ENCODE measurements at places on chromosomes 6 and 20.

- DNase-seq = no peak
Measured at GRCh38 chr20:49674383-49675352, 39.0 kb downstream of the B4GALT5 start.

- no peak for DNase-seq
Measured at GRCh38 chr6:118319894-118320649, 228.0 kb upstream of the PLN start.

DNA sequence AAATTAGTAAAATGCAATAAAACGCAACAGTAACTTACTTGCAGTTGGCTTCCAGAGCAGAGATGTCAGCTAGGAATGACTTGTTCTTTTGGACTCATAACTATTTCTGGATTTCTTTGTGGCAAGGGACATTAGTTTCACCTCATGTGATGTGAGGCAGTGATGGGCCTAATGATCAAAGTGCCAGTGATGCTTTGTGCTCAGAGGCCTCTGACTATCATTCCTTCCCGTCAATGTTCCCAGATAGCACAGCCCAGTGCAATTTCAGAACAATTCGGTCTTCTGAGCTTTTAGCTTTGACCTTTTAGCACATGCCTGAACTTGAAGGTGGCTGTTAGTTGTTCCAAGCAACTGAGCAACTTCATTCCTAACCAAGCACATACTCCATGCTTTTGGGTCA, 596.8 kb downstream of the TFAP2B start:
- DNase-seq = no peak

- no peak for DNase-seq
Measured at GRCh38 chr6:134740027-134740373, 209.9 kb downstream of the ALDH8A1 start.

DNA sequence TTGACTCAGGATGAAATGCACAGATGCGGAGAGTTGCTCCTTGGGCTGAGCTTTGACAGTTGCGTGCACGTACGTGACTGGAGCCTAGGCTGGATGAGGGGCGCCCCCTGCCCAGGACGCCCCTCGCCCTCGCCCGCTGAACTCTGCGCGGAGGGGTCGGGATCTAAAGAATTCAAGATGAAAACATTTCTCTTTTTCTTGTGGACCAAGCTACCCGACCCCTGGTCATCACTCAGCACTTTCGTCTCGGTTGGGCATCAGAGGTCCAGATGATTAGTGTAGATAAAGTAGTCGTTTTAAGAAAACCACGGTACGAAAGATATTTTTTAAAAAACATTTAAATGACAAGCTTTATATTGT, 700 bp downstream of the DTD1 start:
- no peak for DNase-seq

Data from Calu3 (cell line).